ENCODE measurements at places on chromosomes 7 and 10.

DNA sequence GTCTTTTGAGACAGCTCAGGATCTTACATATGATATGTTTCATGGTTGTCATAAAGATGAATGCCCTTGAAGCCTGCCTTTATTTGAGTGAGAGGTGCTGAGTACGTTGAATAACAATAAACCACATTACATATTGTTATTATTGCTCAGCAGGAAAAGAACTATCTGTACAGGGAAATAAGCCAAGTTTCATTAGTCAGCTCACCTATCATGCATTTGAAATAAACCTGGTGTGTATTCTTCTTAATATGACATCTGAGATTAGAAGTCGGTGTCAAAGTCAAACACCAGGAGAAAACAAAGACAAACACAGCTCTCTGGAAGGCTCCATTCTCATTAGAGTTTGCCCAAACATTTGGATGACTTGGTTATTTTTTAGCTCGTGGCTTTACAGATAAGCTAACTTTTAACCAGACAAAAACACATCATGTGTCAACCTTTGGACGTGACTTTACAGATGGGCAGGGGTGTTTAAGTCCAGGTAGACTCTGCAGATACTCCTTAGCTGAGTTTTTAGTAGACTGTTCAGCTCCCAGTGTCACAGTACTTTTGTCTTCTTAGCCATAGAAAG is 71.2 kb upstream of the AOAH start:
- DNase-seq: no peak

DNA sequence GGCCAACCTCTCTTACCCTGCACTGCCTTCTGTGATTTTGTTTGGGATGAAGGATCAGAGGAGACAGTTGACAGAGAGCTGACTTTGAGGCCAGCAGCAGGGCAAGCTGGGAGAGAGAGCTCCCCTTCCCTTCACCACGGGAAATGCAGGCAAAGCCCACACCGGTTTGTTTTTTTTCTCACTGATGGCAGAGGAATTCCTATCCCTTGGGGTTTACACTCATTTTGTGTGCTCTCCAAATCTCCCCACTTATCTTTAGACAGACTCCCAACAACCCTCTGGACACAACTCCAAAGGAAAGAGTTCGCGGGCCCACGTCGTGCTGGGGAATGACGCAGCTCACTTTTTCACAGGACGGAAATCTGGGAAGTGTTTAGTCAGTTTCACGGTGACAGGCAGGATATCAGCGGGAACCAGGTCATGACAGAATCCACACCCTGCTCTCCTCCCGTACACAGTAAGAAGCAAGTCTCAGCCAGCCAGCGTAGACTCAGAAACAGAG is 68.3 kb upstream of the FAM171A1 start:
- DNase-seq: no peak

GRCh38 chr10:100377830-100378229 is 30.8 kb downstream of the SCD start:
- no peak for DNase-seq

- DNase-seq: no peak
Observed at GRCh38 chr10:48184224-48184623, 90.3 kb downstream of the FRMPD2 start.

GRCh38 chr7:158087196-158087595 is 500.4 kb downstream of the PTPRN2 start:
- no peak for DNase-seq

Measured in NCI-H774 (cell line).